NCI-H524 treated with DMSO at 0.1 percent for 48 hours (cell line): ENCODE measurements at places on chromosomes 3 and 15.

DNA sequence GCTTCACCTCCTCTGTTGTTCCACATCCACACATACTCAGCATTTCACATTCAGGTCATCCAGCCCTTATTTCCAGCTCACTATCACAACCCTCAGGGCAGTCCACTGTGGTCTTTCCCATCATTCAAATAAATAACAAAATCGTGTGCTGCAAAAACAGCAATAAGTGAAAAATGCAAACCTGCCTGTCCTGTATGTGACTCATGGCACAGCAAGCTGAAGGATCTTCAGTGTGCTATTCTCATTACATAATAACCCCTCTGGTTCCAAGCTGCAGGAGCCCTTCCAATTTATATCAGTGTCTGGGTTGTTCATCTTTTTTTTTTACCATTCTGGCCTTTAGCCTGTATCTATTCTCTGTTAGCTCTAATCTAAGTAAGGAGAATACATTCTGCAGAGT, 185.3 kb upstream of the UBE2E2 start:
- DNase-seq = no peak

DNA sequence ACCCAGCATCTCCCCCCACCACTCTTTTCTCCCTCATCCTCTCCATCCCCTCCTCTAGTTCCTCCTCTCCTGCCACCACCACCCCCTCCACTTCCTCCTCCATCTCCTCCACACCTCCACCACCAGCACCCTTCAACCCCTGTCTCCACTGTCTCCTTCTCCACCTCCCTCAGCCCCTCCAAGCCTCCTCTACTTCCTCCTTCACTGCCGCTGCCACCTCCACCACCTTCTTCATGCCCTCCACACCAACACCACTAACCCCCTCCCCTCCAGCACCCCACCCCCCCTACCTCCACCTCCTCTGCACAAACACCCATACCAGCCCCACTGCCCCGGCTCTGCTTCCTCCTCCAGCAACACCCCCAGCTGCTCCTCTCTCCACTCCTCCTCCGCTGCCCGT, 88.0 kb downstream of the HES1 start:
- no peak for DNase-seq

DNA sequence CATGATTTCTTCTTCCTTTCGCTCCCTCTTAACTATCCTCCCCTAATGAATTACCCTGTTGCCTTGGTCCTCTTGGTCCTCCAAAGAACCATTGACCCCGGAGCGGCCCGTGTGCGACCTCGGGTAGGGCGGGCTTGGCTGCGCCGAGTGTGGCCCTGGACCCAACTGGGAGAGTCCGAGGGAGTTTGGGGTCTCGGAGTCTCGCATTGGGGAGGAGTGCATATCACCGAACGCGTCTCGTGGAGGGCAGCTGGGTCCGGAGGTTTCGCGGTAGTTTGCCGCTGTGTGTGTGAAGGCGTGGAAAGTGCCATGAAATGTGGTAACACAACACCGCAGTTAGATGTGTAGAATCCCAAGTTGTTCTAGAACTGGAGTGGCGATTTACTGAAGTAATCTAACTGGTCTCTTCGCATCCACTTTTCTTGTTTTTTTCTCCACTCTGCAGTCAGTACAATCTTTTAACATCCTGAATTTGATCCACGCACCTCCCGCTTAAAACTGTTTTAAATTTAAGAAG, 363 bp downstream of the GTF2E1 start:
- DNase-seq = no peak

DNA sequence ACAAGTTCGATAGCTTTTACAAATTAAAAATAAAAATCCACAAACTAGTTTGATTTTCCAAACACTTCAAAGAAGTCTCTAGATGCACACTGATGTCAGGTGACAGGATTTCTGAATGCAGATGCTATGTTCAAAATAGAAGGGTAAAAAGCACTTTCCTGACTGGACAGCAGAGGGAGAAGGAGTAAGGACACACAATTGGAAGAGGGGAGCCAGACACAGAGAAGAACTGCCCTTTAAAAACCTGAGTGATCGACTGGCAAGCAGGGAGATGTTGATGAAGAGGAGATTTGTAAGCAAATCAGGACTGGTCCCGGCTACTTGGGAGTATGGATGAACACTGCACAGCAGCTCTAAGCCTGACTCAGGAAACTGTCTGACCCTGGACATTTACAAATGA, 612.8 kb downstream of the MAGI1 start:
- no peak for DNase-seq

- no peak for DNase-seq
Observed at GRCh38 chr3:135325096-135325495, 530.0 kb downstream of the EPHB1 start.

DNA sequence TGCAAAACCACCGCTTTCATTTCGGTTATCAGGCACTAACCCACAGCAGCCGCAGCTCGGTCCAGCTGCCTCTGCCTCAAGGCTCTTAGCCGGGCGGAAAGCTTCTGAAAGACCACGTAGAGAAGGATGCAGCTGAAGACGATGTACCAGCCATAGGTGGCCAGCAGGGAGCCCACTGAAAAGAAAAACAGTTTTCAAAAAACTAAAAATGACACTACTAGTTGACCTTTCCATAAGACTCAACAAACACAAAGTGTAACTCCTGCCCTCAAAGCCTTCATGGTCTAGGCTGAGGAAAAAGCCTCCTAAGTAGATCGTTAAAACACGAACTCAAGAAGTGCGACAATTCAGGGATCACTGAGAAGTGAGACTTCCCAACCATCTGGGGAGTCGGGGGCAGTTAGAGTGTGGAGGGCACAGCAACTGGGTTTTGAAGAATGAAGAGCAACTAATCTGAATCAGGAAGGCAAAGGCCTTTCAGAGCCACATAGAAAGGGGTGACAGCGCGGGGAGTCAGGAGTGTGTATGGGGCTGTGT, 716 bp downstream of the SELENOS start:
- DNase-seq = no peak

- DNase-seq = no peak
Observed at GRCh38 chr3:8303466-8303865, 198.2 kb upstream of the LMCD1 start.

- DNase-seq = no peak
Observed at GRCh38 chr3:15055019-15055557, 10.0 kb downstream of the MRPS25 start.

DNA sequence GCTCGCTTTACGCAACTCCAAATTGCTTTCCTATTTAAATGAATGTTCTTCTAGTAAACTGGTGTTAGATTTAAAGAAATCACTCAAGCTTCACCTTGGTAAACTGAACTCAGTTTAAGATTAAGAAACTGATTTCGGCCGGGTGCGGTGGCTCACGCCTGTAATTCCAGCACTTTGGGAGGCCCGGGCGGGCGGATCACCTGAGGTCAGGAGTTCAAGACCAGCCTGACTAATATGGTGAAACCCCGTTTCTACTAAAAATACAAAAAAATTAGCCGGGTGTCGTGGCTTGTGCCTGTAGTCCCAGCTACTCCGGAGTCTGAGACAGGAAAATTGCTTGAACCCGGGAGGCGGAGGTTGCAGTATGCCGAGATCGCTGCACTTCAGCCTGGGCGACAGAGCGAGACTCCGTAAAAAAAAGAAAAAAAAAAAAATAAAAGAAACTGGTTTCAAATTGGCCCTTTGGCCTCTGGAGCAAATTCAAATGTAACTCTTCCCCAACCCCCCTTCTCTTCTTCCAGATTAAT, 1.7 kb downstream of the SKIL start:
- no peak for DNase-seq

GRCh38 chr3:127614928-127615589, 13.9 kb upstream of the PODXL2 start:
- no peak for DNase-seq

- DNase-seq = peak; percentile 95
Observed at GRCh38 chr3:175274056-175274455, 414.9 kb downstream of the NAALADL2 start.

DNA sequence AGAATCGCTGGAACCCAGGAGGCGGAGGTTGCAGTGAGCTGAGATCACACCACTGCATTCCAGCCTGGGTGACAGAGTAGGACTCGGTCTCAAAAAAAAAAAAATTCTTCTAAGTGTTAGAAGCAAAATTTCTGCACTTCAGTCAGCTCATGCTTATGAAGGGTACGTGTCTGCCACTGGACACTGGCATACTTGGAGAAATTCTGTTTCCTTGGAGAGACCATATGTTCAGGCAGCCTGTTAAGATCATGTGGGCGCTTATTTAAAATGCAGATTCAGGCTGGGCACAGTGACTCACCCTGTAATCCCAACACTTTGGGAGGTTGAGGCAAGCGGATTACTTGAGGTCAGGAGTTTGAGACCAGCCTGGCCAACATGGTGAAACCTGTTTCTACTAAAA, 85.6 kb upstream of the IQSEC1 start:
- DNase-seq = no peak

- DNase-seq = no peak
Observed at GRCh38 chr15:80823995-80824394, 44.8 kb downstream of the CEMIP start.

- DNase-seq = no peak
Observed at GRCh38 chr3:18079739-18080138, 337.3 kb upstream of the TBC1D5 start.

- no peak for DNase-seq
Observed at GRCh38 chr15:77001351-77001750, 6.4 kb downstream of the PSTPIP1 start.

DNA sequence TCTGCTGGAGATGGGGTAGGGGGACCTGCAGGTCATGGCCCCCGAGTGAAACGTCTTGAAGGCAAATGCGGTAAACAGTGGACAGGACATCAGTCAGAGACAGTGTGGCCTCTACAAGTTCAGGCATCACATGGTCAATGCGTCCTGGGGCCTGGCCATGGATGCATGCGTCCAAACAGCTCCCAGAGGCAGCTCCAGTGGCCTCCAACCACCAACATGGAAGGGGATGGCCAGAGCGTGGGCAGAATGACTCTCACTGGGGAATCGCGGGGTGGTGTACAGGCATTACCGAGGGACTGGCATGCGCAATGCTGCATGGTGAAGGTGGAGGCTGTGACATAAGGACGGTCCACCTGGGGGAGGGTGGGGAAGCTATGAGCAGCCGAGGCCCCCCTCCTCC, 35.6 kb upstream of the IQSEC1 start:
- no peak for DNase-seq

- DNase-seq = no peak
Observed at GRCh38 chr15:72074335-72075060, 43.5 kb downstream of the MYO9A start.

- DNase-seq = no peak
Observed at GRCh38 chr15:76234337-76234889, 76.9 kb downstream of the ETFA start.

DNA sequence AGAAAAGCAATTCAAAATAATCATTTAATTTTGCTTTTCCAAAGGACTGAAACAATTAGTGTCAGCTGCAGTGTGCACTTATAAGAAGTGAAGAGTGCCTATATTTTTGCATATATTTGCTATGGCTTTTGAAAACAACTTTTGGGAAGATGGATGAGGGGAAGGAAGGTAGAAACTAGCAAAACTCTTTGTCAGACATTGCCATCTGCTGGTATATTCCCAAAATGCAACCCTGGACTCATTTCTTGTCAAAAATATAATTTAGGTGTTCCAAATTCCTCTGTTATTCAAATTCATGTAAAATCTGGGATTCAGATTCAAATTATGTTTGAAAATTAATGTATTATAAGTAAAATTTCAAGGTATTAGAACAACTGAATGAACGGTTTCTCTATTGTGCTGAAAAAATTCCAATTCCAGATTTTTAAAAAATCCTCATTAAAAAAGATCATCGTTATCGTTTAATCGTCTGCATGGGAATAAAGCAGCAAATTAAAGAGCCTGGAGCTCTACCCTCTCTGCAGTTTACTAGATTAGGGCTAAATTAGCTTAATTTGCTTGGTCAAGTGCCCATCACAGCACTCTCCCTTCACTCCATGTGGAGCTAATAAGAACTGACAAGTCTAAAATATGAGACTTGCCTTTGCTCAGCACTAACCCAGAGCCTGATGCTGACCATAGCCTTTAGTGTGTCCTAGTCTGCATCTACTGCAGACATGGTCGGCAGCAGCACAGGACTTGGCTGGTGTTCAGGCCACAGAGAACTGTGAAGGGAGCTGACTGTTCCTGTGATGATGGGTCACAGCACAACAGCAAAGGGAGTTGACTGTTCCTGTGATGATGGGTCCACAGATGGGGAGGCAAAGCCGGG, 67.9 kb upstream of the MITF start:
- DNase-seq = no peak
